ENCODE measurements at places on chromosomes 6 and 20.

DNA sequence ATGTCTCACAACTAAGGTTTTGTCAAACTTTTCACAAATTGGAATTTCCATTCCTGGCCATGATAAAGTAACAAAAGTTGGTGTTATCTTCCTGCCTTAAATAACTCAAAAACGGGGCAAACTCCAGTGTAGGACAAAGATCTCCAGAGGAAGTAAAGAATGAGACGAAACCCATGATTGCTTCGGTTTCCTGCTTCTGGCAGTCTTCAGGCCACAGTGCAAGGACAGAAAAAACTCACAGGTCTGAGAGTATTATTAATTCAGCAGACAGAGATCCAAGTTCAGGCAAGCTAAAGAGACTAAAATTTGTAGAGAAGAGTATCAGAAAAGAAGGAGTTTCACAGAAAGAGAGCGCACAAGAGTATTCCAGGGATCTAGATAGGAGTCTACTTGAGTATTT lies 64.8 kb upstream of the RCAN2 start:
- DNase-seq, result no peak

DNA sequence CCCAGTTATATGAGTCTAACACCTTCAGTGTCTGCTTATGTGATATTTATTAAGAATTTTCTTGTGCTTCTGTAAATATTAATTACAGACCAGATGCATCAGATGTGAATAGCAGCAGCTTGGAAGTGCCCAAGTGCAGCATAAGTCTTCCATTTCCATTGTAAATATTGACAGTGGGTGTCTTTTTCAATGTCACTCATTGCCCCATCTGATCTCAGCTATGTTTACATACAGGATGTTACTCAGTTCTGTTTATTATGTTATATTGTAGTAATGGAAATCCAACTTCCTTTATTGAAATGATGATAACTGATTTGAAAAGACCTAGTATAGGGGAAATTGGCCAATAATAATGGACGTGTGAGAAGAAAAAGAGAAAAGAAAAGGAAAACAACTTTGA lies 296.7 kb downstream of the SAMD5 start:
- no peak for DNase-seq

- no peak for DNase-seq
These were observed 103.3 kb downstream of the NCR2 start for GRCh38 chr6:41438746-41439145.

DNA sequence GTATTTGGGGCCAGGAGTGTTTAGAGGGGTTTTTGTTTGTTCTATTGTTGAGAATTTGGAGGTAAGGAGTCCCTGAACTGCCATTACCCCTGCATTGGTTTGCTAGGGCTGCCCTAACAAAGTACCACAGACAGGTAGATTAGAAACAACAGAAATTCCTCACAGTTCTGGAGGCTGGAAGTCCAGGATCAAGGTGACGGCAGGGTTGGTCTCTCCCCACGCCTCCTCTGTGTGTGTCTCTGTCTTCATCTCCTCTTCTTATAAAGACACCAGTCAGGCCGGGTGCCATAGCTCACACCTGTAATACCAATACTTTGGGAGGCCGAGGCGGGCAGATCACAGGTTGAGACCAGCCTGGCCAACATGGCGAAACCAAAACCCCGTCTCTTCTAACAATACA lies 97.1 kb upstream of the FAM8A1 start:
- DNase-seq, result no peak

GRCh38 chr6:155340464-155341129 lies 26.3 kb upstream of the TFB1M start:
- DNase-seq, result no peak

- no peak for DNase-seq
These were observed 76.4 kb downstream of the NOL4L start for GRCh38 chr20:32508775-32509119.

DNA sequence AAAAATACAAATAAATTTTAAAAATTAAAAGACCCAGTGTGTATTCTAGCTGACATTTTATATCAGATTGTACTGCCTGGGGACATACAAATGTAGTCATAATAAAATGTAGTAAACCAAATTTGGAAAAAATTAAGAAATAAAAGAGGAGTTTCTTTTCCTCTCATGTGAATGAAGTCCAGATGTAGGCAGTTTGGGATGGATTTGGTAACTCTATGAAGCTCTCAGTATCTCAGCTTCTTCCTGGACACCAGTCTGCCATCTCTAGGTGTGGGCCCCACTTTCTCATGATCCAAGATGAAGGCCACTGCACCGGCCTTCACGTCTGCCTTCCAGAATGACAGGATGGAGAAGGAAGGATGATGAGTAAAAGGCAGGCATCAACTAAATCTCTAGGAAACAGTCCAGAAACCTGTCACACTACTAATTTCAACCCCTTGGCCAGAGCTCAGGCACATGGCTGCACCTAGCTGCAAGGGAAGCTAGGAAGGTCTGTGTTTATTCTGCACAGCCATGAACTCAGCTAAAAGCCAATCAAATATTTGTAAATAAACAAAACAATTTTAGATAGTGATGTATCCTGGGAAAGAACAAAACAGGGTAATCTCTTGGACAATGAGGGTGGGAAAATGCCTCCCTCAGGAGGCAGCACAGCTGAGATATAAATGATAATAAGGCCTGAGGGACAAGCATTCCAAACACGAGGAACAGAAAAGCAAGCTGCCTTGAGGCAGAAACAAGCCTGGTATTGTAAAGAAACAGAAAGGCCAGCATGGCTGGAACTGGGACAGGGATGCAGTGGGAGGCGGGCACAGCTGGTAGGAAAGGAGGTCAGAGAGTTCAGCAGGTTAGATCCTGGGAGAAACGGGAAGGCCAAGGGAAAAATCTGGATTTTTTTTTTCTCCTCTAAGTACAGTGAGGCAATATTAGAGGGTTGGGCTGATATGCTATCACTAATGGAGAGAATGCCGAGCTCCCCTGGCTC lies 88.5 kb upstream of the PTPN1 start:
- DNase-seq, result no peak

DNA sequence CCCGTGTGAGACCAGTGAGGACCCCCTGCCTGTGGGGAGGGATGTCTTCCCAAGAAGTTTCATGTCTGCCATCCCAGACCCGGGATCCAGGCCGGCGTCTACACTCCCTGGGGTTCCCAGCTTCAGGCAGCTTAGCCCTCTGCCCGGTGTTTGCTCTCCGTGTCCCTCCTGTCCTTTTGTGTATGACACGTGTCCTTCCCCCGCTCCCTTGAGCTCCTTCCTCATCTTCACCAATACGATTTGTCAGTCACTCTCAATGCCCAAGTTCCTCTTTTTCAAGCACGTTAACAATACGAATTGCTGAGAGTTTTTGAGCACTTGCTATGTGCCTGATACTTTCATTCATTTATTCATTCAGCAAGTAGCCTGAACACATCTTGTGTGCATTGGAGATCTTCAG lies 115.6 kb upstream of the PTPN1 start:
- DNase-seq, result no peak

GRCh38 chr6:2938004-2938631 lies 33.2 kb downstream of the SERPINB6 start:
- DNase-seq, result no peak

DNA sequence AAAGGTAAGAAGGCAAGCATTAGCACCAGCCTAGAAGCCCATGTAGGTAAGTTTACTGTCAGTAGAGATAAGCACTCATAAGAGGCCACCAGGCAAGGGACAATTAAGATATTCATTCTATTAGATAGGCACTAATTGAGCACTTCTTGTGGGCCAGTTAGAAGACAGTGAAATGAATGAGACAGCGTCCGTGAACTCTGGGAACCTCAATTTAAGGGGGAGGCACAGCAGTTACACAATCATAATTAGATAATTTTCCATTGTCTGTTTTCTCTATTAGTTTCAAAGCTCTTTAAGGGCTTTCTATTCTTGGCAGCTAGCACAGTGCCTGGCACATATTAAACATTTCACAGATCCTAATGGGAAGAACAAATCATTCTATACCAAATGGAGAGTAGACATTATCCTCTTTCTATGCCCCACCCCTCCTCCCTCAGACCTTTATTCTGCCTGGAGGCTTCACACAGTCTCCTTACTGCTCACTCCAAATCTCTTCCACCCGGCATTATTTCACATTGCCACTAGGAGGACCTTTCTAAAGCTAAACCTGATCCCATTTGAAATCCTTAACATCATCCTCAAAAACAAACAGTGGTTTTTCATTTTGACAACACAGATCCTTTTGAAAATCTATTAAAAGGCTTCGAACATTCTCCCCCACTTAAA lies 529.6 kb downstream of the ADGRB3 start:
- DNase-seq, result no peak

DNA sequence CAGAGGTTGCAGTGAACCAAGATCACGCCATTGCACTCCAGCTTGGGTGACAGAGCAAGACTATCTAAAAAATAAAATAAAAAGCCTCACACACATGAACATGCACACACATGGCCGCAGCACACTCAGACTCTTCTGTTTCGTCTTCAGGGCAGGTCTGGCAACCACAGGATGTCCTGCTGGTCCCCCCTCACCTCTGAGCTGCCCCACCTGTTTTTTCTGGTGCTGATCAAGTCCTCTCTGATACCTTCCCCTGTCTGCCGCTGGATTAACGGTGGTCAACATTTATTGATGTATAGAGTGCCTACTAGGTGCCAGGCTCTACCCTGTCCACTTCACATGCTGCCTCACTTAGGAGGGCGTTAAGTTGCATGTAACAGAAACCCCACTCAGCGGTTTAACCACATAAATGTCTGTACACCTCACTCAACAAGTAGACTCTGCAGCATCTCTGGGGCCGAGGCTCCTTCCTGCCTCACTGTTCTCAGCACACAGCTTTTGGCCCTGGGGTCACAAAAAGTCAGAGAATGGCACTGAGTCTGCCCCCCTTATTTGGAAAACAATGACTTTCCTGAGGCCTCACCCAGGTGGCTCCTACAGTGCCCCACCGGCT lies 4.5 kb upstream of the AP5S1 start:
- no peak for DNase-seq

GRCh38 chr20:11436113-11436905 lies 481.4 kb upstream of the BTBD3 start:
- DNase-seq, result no peak

DNA sequence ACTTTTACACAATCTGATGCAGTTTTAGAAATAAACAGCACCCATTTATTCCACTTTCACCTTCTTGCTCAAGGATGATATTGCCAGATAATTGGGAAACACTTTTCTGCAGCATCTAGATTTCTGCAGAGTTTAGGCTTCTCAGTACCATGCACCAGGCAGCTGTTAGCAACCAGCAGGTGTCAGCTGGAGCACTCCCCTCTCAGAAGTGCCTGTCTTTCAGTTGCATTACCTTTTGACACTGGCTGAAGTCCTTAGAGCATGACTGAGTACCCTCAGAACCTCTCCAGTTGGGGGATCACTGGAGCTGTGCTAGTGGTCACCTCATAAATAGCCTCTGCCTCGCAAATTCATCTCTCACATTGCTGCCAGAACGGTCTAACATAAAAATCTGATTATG lies 91.2 kb downstream of the DNAH8 start:
- DNase-seq, result no peak

GRCh38 chr6:38172739-38173410 lies 353.3 kb downstream of the ZFAND3 start:
- DNase-seq, result no peak

DNA sequence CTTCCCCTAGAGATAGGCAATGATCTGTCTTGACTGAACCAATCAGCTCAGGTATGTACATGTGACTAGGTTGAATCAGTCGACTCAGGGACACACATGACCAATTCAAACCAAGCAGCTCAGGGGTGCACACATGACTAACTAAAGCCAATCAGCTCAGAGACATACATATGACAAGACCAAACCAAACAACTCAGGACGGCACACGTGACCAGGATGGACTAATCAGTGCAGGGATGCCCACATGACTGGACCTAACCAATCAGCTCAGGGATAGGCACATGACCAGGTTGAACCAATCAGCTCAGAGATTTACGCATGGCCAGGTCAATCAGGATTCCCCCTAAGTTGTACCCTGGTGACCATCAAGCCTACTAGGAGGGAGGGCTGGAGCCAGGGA lies 310.3 kb downstream of the CDH26 start:
- DNase-seq, result no peak

GRCh38 chr6:11067348-11067747 lies 23.2 kb upstream of the ELOVL2 start:
- DNase-seq, result no peak

GRCh38 chr20:44584162-44584561 lies 1.8 kb downstream of the PKIG start:
- DNase-seq, result no peak

DNA sequence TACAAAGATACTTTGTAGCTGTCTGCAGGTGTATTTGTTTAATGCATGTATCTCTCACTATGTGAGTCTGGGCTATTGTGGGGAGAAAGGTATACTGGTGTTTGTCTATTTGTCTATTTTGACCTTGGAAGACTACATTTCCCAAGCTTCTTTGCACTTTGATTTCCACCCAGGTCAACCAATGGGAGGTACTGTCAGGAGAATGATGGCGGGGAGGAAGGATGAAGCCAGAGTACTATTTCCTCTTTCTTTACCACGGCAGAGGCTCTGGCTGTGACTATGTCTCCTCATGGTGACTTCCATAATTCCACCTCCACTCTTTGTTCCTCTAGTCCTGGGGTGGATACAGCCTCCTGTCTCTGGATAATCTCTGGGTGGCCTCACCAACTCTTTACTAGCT lies 23.1 kb downstream of the LBP start:
- DNase-seq, result no peak
